ENCODE measurements at places on chromosomes 2 and 18.

GRCh38 chr2:218427741-218428140 lies 8.8 kb downstream of the VIL1 start:
- DNase-seq, result no peak

- DNase-seq, result no peak
Measured at GRCh38 chr2:29361231-29361630, 246.0 kb downstream of the CLIP4 start.

- no peak for DNase-seq
Measured at GRCh38 chr2:204437408-204437807, 107.9 kb upstream of the PARD3B start.

DNA sequence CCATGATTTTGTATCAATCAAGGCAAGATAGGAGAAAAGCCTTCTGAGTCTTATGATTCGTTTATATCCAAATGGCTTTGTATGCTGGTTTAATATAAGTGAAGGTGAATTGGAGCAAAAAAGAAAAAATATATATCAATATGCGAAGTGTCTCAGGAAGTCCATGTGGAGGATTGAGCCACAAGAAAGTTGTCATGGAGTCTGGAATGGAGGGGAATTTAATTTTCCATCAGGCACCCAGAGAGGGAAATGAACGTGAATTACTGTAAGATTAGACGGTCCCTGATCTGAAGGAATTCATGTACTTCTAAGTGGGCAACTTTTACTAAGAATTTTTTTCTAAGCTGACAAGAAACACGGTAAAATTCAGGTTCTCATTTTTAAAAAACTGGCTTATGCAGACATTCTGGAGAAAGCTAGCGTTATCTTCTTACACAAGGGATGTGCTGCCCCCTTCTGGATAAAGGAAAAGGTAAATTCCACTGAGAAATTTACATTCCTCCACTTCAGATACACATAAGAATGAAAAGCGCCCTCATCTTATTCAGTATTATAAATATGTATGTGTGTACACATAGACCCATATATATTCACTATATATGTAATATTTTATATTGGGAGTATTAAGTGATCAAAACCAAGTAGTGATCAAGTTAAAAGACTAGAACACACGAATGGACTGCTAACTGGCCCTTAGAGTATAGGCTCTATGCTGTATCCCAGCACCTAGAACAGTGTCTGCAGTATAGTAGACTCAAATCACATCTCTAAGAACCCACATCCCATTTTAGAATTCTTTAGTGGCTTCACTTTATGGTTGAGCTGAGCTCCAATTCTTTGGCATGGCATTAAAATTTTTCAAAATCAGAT lies 289.0 kb upstream of the TFPI start:
- no peak for DNase-seq

- DNase-seq, result no peak
Measured at GRCh38 chr2:219489315-219489714, 9.4 kb upstream of the GMPPA start.

- DNase-seq, result no peak
Measured at GRCh38 chr2:202773301-202773973, 98.1 kb downstream of the ICA1L start.

DNA sequence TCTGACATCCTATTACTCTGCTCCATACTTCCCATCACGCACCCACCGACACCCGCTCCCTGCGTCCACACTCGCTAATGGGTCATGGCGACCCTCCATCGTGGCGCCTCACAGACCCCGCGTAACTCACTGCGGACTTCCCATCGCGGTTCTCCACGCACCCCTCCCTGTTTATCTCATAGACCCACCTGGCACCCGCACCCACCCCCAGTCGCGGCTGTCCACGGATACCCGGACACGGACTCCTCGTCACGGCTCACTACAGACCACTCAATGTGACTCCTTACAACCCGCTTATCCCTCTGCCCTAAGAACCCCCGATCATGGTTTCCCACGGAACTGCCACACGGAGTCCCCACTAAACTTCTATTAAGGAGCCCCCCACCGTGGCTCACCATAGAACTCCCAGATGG lies 458 bp downstream of the CXXC1 start:
- no peak for DNase-seq

DNA sequence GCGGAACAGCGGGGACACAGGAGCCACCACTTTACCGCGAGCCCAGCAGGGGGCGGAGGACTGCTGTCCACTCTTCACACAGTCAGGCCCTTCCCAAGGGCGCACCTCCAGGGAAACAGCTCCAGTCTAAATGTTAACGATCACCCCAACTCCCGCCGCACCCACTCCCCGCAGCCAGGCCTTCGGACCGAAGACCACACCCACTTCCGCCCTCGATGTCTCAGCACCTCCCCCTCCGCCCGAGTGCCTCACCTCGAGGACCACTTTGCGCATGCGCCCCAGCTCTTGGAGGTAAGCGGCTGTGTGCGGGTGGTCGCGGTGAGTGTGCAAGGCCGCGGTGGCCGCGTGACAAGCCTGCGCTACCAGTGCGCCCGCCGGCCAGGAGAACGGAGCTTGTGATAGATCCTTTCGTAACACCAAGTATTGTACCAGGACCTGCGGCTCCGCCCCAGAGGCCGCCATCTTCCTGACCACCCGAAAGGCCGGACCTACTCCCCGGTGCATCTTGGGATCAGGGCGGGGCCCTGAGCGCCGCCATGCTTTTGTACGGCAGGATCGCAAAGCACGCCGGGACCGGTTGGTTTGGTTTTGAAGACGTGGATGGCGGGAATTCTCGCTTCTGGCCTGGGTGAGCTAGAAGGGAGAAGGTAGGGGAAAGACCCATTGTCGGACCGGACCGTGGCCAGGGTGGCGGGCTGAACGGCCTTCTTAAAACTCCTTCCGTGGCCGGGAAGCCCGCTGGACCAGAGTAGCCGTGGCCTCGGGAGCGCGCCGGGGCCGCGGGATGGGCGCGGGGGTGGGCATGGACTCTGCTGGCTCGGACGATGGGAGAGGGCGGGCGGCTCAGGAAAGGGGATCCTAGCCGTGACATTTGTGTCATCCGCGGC lies at the start of the genes CENPO and PTRHD1:
TSS of gene CENPO (plus strand) at position 552 of the 887 bp plus-strand sequence. CDS start 495 bp downstream, outside the sequence.
TSS of gene PTRHD1 (minus strand) at position 518 of the 887 bp plus-strand sequence. CDS start at position 504, 14 bp downstream.
- DNase-seq, result peak; percentile 76

DNA sequence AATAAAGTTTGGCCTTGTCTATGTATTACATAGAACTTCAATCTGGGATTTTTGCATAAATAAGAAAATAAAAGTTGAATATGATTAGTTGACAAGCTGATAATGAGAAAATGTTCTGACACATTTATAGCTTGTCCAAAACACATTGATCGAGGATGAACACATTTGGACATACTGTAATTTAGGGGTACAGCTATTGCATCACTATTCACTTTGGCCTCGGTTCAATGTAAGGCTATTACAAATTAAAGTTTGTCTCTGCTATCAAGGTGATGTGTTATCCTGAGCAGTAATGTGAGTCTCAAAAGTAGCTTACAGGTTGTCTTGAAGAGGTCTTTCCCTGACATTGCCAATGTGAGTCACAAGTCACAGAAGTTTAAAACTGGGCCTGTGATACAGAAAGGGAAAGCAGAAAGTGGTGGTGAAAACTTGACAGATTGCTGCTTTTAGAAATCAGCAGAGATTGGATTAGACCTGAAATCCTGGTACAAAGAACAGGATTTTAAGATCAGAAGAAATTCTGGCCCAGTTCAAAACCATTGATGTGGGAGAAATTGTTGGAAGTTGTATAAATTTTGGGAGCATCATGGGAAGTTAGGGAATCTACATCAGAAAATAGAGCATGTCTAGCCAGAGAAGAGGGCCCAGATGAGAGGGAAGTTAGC lies 674.1 kb downstream of the NYAP2 start:
- no peak for DNase-seq

- no peak for DNase-seq
Measured at GRCh38 chr2:73700661-73701447, 36.3 kb downstream of the TPRKB start.

DNA sequence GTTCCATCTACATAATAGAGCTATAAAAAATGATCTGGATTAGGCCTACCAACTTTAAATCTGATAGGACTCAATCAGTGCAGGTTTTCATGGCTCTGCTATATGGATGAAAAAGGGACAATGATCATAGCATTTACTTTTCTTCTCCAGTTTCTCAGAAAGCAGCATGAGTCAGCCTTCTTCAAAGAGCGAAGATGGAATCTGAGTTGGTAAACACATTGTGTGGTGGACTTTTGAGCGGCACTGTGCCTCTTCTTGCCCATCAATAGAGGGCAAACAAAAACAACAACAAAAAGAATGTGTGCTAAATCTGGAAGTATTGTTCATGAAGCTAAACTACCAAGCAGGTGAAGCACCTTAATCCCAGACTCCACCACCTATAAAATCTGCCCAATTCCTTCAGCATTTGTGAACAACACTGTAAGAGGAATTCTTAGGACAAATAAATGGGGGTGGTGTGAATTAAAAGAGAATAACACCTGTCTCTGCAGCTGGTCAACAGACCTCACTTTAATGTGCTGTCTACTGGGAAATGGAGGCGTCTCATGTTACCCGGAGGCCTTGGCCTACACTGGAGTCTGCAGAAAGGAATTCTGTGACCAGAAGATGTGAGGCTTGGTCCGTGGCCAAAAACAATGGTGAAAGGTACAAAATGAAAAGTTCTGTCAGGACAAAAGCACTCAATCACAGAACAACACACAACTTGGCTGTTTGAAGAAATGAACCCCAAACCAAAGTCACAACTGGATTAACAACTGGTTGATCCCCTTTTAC lies 609.0 kb downstream of the IRS1 start:
- DNase-seq, result no peak

- no peak for DNase-seq
Measured at GRCh38 chr2:40281021-40281940, 170.6 kb downstream of the SLC8A1 start.

DNA sequence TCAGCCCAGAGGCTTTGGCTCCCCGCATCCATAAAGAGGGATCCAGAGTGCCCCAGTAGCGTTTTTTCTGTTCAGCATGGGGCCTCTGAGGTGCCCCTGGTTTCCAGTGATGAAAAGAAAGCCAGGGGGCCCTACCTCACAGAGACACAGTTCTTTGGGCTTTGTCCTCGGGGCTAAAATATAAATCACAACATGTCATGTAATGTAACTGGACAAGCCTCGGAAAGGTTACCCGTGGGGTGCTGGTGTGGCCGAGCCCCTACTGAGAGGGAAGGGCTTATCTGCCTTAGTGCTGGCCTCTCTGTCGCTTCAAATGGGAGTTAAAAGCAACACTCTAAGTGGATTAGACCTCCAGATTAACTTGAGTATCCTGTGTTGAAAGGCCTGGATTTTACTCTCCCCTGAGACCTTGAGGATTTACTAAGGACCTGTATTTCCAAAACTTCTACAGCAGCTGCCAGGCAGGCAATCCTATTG lies 251.6 kb upstream of the APCDD1 start:
- DNase-seq, result peak; percentile 62

- DNase-seq, result no peak
Measured at GRCh38 chr2:108101481-108101880, 115.2 kb downstream of the SLC5A7 start.

DNA sequence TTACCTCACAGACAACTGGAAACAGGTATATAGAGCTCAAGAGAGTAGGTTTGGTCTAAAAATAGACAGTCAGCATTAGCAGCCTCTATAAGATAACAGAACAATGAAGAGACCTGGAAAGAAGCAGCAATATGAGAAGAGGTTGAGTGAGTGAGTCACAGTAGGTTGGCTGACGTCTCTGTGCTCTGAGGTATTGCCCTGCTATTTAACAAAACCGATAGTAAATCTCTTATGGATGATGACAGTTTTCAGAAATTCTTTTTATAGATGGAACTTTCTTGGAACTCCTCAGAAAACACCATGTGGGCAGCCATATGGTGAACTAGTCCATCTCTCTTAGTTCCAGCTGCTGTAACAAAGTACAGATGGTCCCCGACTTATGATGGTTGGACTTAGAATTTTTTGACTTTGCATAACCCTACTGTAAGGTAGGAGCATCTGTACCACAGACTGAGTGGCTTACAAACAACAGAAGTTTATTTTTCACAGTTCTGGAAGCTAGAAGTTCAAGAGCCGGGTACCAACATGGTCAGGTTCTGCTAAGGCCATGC lies 123.5 kb downstream of the MBD2 start:
- no peak for DNase-seq

- no peak for DNase-seq
Measured at GRCh38 chr2:127577503-127577902, 42.0 kb downstream of the MYO7B start.

Measured in D721Med (cell line).